GM04504 (cell line): ENCODE measurements at places on chromosomes 3 and 15.

DNA sequence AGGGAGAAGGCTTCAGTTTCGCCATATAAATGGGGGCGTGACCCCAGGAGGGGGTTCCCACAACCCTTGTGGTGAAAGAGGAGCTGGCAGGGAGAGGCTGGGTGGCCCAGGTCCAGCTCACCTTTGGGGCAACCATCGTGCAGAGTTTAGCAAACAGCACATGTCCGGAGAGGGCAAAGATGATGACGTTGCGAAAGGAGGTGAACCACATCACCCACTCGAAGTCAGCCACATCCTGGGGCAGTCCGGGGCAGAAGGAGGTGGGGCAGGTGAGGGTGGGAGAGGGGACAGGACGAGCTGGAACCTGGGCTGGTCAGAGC, 3.7 kb downstream of the HHATL start:
- no peak for DNase-seq

DNA sequence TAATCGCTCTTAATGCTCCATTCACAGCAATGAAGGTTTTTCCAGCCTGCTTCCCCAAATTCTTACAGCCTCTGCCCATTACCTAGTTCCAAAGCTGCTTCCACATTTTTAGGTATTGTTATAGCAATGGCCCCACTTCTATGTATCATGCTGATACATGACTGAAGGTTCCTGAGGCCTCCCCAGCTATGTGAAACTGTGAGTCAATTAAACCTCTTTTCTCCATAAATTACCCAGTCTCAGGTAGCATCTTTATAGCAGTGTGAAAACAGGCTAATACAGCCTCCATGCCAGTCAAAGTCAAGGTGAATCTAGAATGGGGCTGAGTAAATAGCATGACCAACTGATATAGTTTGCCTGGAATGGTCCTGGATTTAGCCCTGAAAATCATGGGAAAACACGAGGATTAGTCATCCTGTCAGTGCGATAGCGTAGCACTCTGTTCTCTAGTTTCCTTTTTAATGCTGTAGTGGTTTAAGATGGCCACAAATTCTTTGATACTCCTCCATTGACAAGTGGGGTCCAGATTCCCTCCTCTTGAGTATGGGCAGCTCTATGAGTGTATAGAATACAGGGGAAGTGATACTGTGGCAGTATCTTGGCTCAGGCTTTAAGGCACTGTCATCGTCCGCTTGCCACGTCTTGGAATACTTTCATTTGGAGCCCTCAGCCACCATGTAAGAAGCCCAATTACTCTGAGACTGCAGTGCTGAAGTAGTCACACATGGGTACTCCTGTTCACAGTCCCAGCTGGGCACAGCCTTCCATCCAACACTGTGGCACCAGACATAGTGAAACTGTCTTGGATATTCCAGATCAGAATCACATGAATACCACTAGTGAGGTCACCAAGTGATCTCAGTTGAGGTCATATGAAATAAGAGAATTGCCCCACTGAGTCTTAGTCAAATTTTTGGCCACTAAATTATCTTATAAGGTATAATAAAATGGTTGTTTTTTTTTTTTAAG, 94.0 kb upstream of the PLCL2 start:
- no peak for DNase-seq

GRCh38 chr3:14876921-14877333, 58.2 kb downstream of the FGD5 start:
- DNase-seq = no peak

DNA sequence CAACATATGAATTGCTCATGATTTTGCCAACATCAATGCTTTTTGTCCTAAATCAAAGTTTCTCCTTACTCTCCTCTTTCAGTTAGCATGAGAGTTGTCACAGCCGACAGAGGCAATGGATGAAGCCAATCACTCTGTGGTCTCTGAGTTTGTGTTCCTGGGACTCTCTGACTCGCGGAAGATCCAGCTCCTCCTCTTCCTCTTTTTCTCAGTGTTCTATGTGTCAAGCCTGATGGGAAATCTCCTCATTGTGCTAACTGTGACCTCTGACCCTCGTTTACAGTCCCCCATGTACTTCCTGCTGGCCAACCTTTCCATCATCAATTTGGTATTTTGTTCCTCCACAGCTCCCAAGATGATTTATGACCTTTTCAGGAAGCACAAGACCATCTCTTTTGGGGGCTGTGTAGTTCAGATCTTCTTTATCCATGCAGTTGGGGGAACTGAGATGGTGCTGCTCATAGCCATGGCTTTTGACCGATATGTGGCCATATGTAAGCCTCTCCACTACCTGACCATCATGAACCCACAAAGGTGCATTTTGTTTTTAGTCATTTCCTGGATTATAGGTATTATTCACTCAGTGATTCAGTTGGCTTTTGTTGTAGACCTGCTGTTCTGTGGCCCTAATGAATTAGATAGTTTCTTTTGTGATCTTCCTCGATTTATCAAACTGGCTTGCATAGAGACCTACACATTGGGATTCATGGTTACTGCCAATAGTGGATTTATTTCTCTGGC, 2.5 kb downstream of the OR4F6 start:
- no peak for DNase-seq

GRCh38 chr3:103127737-103128136, 692.9 kb downstream of the ZPLD1 start:
- no peak for DNase-seq

DNA sequence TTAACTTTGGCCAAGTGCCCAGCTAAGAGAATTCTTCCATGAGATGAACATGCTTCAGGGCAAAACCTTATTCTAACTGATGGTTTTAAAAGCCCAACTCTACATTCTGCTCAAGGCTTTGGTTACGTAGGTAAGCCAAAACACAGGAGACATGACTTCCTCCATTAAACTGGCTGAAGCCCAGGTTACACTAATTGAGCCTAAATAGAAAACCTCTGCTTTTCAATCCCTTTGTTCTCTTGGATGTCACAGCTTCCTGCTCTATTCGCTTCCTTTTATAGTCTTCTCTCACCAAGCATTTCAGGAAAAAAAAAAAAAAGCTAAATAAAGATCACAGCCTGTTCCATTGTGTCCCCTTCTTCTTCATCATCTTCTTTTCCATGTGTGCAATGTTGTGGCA, 420.4 kb downstream of the TIGIT start:
- no peak for DNase-seq

GRCh38 chr3:66795365-66795764, 202.7 kb upstream of the KBTBD8 start:
- no peak for DNase-seq

GRCh38 chr3:36796161-36796560, 31.8 kb upstream of the DCLK3 start:
- no peak for DNase-seq

- DNase-seq = no peak
Observed at GRCh38 chr3:141288336-141288990, 56.8 kb downstream of the PXYLP1 start.

GRCh38 chr15:77173487-77173886, 102.6 kb upstream of the TSPAN3 start:
- DNase-seq = no peak

- no peak for DNase-seq
Observed at GRCh38 chr3:25507811-25508210, 79.7 kb downstream of the RARB start.

DNA sequence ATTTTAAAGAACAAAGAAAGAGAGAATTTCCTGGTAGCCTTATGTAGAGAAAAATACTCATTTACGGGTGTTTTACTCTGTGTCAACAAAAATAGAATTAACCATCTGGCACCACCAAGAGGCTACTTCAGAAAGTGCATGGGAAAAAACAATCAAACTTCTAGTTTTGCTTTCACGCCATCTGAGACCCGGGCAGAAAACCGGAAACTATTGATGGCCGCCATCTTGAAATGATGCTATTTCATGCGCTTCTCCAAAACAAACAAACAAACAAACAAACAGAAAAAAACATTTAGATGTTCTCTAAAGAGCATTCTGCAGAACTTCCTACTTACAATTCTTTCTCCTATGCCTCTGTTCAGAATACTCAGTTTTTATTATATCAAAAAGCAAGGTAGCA, 49.4 kb upstream of the SYNPR start:
- DNase-seq = peak; percentile 17

DNA sequence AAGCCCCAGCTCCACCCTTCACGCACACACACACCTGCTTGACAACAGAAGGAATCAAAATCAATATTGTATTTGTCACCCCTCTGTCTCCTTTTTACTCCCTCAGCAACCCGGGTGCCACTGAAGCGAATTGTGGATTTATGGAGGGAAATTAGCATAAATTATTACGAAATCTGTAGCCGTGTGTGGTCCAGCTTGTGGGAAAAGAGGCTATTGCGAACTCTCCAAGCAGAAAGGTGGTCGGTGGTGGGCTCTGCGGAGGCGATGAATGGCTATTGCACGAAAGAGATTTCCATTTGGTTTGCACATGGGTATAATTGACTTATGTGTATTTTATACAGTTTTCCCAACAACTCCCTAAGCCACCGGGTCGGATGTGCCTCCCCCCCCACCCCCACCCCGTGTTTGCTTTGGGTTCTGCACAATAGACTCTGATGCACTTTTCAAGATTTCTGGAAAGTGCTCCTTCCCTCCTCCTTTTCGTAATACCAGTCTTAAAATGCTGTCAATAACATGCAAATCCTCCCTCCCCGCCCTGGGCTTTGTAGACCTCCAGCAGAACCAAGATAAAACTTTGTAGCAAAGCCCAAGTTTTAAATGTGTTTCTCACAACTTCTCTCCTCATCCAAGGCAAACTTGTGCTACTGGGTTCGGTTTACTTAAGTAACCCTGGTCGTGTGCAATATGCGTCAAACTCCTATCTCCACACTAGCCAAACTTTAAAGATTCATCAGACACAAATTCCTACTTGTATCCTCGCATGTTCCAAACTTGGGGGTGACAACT, 3.1 kb upstream of the FOXB1 start:
- no peak for DNase-seq

DNA sequence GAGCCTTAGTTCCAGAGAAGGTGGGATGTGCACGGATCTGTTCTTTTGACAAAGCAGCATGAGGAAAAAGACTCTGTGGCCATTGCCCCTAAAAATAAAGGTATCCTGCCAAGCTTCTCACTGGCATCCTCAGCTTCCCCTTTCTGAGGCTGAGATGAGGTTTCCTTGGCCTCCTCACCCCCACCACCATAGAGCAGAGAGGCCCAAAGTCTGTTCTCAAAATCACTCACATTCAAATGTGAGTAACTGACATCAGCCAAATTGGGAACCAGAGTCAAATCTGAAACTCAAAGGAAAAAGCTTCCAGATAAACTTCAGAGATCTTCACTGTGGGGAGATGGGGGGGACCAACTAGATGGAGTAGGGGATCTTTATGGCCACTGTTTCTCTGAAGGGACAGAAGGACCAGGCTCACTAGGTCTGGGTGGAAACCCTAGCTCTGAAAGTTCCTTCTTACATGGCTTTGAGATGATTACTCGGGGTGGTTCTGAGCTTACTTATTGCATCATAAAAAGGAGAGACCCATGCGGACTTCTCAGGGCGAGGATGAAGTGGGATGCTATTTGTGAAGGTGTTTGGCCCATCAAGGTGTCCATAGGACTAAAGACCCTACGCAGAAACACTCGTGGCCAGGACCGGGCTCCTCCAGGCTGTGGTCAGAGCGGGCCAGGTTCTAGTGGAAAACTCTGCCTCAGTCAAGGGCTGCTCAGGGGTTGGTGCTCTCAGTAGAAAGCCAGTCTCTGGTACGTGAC, 61.5 kb upstream of the MEF2A start:
- DNase-seq = no peak

GRCh38 chr15:64216730-64217428, 54.1 kb upstream of the PPIB start:
- DNase-seq = no peak

DNA sequence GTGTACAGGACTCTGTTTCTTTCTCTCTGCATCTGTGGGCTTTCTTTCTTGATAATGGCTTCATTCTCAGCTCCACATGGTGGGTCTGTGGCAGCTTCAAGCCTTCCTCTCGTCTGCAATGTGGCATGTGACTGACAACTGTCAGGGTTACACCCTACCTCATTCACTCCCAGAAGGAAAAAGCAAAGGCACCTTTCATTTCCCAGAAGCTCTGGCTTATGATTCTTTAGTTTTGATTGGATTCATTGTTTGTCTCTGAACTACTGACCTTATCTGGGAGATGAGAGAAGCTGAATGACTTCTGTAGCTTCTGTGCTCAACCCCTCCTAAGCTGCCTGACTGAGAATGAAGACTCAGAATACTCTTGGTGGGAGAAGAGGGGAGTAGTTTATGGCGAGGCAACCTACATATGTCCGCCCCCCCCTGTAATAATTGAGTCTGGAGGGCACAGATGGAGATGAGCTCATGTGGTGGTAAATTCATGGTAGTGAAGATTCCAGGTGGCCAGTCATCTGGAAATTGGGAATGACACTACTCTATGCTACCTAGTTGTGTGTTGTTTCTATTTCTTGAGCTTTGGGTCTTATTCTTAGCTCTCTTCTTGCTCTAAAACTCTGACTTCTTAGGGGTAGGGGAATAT, 38.4 kb downstream of the KCNAB1 start:
- no peak for DNase-seq

DNA sequence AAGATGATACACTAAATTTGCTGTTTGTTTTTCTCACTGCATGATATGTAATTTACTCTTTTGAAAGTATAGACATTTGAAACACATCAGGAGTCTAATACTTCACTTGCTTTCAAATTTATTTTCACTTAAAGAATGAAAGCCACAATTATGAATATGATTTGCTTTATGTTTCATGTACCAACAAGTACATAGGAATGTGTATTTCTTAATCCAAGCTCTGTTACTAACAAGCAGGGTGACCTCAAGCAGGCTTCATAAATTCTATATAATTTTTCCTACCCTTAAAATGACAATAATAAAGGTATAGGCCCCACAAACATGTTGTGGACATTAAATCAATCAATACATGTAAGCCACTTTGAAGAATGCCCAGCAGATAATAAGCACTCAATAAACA, 170.2 kb upstream of the P2RY1 start:
- no peak for DNase-seq

- no peak for DNase-seq
Observed at GRCh38 chr15:80464951-80465625, 60.9 kb downstream of the ARNT2 start.

DNA sequence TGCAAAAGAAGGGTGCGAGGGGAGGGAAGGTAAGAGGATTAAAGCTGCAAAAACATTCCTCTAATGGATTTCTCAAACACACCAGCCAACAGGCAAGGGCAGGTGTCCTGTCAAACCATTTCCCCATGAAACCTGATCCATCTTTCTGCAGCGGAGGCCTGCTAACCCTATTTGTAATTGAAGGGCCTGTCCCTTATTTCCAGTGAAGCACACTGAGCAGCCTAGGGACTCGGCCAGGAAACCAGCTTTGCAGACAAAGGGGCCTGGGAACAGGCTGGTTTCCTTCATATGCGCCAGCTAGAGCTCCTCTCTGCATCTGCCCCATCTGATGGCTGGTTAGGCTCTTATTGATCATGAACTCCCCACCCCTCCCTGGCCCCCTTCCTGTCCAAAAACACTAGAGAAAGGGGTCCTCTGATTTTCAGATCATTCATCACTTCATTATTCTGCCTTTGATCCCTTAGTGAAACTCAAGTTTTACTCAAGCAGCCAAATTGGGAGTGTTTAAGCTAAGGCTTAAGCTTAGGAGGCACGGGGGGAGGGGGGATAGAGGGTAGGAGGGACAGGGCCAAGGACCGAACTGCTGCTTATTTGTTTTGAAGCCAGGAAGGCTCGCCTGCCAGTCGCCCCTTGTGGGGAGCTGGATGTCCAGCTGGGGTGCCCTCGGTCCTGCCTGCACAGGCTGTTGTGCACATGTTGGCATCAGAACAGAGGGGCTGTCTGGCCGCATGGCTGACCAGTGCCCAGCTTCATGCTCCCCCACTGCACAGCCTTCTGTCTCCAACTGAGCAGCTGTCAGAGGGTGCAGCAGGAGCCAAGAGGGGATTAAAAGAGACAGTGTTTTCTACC, 53.1 kb downstream of the BOC start:
- no peak for DNase-seq
